ENCODE measurements at places on chromosomes 2 and 18.

GRCh38 chr18:13610555-13611141 is 115.7 kb downstream of the FAM210A start:
- DNase-seq: no peak

DNA sequence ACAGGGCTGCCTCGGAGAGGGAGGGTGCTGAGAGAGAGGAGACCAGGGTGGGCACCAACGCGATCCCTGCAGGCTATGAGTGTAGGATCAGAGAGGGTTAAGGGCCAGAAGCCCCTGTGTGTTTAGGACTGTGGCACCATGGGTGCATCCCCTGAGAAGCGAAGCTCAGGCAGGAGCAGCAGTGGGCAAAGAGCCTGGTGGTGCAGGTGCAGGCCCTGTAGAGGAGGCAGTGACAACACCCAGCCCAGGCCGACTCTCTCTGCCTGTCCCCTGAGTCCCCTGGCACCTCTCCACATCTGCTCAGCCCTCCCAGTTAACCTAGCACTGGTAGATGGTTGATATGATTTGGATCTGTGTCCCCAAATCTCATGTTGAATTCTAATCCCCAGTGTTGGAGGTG is 139.8 kb downstream of the RNF152 start:
- no peak for DNase-seq

- peak; percentile 86 for DNase-seq
Observed at GRCh38 chr2:109558076-109558882, 55.5 kb downstream of the SEPTIN10 start.

DNA sequence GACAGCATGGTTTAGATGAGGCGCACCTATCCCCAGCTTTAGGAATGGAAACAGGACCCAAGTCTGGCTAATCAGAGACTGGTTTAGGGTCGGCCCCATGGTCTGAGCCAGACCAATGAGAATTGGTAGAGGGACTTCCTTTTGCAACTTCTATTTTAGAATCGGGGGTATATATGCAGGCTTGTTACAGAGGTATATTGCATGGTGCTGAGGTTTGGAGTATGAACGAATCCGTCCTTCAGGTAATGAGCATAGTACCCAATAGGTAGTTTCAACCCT is 1.5 kb upstream of the BOLA3 start:
- no peak for DNase-seq

- no peak for DNase-seq
Observed at GRCh38 chr2:144475044-144475443, 44.9 kb downstream of the ZEB2 start.

- DNase-seq: peak; percentile 58
Observed at GRCh38 chr2:163345795-163346573, 389.8 kb downstream of the FIGN start.

- DNase-seq: no peak
Observed at GRCh38 chr18:13544953-13545352, 181.4 kb downstream of the FAM210A start.

DNA sequence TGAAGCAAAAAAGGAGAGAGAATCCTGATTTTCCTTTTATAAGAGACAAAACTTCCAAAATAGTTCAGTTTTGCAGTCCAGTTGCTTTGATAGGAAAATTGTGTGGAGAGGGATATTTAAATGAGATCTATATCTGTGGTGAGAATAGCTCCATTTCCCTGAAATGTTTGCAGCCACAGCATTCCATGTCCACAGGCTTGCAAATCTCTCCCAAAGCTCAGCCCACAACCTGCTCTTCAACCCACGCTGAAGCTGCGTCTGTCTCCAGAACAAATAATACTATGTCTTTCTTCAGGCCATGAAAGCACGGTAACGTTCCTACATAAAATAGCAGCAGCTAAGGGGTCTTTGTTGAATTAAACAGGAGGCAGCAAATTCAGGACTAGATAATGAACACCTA is 31.8 kb downstream of the TMEM17 start:
- no peak for DNase-seq

GRCh38 chr2:64493788-64494187 is 30.3 kb upstream of the AFTPH start:
- DNase-seq: no peak

- no peak for DNase-seq
Observed at GRCh38 chr2:105438104-105438929, 39.5 kb upstream of the FHL2 start.

GRCh38 chr2:100411841-100412292 is 5.6 kb downstream of the CHST10 start:
- DNase-seq: no peak

DNA sequence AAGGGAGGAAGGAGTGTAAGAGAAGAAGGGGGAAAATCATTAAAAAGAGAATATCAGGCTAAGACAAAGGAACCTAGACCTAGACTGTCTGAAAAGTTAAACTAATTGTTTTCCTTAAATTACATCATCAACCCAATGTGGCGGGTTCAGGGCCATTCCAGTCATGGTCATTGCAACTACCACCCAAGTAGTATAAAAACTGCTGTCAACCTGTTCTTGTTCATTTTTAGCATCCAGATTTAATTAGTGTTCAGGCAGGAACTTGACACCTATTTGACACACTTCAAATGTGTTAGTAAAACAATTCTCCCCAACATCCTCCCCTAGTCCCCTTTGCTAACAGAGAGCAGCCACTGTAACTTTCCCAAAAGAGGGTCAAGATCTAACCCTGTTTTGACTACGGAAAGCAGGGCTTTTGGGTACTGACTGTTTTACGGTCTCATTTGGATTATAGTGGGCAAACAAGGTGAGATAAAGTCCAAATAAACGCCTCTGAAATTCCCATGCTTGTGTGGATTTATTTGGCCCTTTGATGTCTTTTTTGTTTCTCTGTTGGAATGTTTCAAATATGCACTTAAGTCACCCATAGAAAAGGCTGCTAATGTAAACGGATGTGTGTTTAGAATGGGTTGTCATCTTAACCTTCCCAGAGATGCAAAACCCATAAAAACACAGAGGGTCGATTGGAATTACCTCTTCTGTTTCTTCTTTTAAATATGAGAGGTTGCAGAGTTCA is 19.3 kb upstream of the TANC1 start:
- no peak for DNase-seq

GRCh38 chr2:56448403-56449001 is 264.7 kb downstream of the CCDC85A start:
- DNase-seq: peak; percentile 48

DNA sequence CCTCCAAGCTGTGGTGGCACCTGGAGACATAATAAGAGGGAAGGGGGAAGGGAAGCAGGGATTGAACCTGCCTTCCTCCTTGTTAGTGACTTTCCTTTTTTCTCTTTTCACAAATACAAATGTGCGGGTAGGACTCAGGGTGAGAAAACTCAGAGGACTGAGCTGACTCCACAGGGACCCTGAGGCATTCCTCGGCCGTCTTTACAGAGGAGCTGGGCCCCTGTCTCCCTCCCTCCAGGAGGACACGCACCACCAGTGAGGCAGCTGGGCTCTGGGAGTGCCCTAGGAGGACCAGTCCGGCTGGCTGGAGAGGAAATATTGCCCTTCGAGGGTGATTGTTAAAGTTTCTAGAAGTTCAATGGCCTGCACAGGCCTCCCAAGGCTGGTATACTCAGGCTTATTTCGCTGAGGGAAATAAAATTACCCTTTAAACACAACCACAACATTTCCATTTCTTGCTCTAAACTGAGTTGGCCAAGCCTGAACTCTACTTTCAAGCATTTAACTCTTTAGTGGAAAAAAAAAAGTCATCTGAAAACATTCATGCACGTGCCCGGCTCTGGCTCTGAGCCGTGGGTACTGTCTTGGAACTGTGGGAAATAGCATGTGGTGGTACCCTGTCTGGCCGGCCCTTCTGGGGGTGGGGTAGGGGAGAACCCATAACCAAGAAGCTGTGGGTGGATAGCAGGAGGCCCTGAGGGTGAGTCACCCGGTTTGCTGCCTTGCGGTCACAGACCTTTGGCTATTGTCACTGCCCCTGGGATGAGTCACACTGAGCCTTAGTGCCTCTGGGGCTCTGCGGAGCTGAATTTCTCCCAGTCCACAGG is 116.0 kb downstream of the COPS8 start:
- peak; percentile 52 for DNase-seq

- DNase-seq: peak; percentile 57
Observed at GRCh38 chr2:129877289-129877741, 102.2 kb upstream of the RAB6C start.

- DNase-seq: no peak
Observed at GRCh38 chr2:191778041-191778440, 68.8 kb downstream of the CAVIN2 start.

DNA sequence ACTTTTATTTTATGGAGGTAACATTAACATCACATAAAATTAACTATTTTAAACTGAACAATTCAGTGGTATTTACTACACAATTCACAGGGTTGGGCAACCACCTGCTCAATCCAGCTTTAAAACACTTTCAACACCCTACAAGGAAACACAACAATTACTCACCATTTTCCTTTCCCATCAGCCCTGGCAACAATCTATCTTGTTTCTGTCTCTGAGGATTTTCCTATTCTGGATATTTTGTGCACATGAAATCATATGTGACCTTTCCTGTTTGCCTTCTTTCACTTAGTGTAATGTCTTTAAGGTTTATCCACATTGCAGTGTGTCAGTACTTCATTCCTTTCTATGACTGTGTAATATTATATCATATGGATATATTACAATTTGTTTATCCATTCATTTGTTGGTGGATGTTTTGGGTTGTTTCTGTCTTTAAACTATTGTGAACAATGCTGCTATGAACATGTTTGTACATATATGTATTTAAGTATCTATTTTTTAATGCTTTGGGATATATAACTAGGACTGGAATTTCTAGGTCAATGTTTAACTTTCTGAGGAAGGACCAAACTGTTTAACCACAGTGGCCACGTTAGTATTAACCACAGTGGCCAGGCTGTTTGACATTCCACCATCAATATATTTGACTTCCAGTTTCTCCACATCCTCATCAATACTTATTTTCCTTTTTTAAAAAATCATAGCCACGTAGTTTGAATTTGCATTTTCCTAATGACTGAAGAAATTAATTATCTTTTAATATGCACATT is 72.4 kb upstream of the KIF5C start:
- no peak for DNase-seq

- DNase-seq: no peak
Observed at GRCh38 chr18:34297287-34297686, 72.6 kb upstream of the NOL4 start.

GRCh38 chr2:121810959-121811853 is 55.8 kb downstream of the TSN start:
- peak; percentile 44 for DNase-seq

GRCh38 chr18:2222270-2223185 is 348.8 kb downstream of the METTL4 start:
- DNase-seq: peak; percentile 50

- no peak for DNase-seq
Observed at GRCh38 chr2:168789776-168790175, 12.7 kb upstream of the NOSTRIN start.

DNA sequence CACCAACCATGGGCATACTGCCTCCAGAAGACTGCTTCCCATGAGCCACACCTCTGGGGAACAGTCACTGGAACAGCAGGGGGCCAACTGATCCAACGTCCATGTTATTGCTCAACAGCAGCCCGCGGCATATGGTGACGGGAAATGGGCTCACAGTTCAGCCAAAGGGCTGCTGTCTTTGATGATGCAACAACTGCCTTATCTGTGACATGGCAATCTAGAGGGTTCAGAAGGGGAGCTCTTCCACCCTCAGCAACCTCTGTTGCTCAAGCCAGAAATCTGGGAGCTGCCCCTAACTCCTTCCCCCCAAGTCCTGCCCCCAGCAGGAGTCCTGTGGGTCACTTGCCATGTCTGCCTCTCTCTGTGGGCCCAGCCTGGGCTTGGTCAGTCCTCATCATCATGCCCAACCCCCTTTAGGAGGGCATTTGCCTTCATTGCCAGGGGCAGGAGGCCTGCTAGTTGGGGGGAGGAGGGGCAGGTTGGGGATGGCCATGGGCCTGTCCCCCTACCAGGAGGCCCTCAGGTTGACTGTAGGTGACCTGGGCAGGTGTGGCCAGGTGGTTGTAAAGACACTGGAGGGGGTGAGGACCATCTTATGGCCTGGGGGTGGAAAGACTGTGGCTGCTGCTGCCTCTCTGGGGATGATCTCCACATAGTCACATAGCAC is 212.9 kb downstream of the CYP26B1 start:
- DNase-seq: peak; percentile 19

- DNase-seq: no peak
Observed at GRCh38 chr2:54670485-54671009, 52.9 kb upstream of the EML6 start.

DNA sequence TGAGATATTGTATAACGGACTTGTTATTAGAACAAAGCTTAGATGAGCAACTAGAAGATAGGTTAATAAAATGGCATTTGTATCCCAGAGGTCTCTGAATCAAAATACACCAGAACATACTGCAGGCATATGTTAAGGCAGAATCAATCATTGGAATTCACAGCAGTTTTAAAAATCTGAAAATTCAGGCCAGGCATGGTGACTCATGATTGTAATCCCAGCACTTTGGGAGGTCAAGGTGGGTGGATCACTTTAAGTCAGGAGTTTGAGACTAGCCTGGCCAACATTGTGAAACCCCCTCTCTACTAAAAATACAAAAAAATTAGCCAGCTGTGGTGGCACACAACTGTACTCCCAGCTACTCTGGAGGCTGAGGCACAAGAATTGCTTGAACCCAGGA is 405.2 kb downstream of the ZEB2 start:
- no peak for DNase-seq

DNA sequence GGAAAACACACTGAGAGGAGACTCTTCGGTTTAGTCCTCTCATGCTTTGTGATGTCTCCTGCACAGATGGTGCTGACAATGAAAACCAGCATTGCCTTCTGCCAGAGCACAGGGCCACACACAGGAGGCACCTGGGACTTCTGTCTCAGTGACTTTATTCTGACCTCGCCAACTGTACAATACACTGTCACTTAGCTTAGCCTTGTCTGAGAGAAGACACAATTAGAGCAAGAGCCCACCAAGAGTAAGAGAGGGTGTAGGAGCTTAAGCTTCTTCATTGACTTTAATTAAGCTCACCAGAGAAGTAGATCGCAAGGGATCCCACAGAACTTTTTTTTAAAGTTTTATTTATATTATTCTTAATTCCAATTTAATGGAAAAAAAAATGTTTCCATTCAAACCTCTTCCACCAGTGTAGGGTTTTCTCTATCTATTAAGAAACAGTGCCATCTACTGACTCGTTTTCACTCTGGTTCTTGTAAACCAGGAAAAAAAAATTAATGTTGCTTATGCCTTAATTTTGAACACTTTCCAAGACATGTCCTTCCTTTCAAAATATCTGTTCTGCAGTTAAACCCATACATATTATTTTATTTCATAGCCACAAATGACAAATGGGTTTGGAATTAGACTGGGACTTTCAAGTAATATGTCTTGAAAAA is 42.4 kb upstream of the DDX18 start:
- peak; percentile 43 for DNase-seq

DNA sequence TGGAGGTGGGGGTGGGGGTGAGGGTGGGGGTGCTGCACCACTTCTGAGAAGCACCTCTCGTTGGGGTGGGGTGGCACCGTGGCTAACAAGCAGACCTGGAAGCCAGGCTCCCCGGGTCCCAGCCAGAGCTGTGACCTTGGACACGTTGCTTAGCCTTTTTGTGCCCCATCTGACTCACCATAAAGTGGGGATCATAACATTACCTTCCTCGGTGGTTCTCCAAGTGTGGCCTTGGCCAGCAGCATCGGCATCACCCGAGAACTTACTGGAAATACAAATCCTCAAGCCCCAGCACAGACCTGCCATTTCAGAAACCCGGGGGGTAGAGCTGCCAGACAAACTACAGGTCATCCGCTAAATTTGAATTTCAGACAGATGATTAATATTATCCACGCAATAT is 58.7 kb upstream of the SLC66A3 start:
- DNase-seq: no peak

- DNase-seq: no peak
Observed at GRCh38 chr18:68724021-68724420, 9.1 kb upstream of the TMX3 start.

- no peak for DNase-seq
Observed at GRCh38 chr18:6728809-6729246, 688 bp upstream of the ARHGAP28 start.

Measured in LoVo (cell line).